ENCODE measurements at places on chromosomes 7 and 10.

DNA sequence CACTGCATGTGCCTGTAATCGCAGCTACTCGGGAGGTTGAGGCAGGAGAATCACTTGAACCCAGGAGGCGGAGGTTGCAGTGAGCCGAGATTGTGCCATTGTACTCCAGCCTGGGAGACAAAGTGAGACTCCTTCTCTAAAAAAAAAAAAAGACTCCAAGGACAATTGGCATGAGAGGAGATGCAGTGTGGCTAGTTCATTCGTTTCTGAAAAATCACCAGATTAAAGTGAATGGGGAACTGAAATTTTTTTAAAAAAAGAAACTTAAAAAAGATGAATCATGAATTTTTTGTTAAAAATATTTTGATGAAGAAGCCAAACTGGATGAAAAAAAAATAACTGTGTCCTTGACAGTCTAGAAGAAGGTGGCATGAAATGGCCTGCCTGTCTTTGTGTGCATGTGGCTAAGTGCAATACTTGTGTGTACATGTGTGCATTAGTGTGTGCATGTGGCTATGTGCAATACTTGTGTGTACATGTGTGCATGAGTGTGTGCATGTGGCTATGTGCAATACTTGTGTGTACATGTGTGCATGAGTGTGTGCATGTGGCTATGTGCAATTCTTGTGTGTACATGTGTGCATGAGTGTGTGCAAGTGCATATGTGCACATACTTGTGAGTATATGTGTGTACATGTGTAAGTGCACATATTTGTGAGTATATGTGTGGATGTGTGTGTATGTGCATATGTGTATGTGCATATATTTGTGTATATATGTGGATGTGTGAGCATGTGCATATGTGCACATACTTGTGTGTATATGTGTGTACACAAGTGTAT lies 391.7 kb upstream of the KLF6 start:
- DNase-seq = no peak

GRCh38 chr10:24974976-24975375 lies 22.6 kb upstream of the PRTFDC1 start:
- no peak for DNase-seq

GRCh38 chr7:39880556-39880955 lies 69.5 kb upstream of the CDK13 start:
- no peak for DNase-seq

DNA sequence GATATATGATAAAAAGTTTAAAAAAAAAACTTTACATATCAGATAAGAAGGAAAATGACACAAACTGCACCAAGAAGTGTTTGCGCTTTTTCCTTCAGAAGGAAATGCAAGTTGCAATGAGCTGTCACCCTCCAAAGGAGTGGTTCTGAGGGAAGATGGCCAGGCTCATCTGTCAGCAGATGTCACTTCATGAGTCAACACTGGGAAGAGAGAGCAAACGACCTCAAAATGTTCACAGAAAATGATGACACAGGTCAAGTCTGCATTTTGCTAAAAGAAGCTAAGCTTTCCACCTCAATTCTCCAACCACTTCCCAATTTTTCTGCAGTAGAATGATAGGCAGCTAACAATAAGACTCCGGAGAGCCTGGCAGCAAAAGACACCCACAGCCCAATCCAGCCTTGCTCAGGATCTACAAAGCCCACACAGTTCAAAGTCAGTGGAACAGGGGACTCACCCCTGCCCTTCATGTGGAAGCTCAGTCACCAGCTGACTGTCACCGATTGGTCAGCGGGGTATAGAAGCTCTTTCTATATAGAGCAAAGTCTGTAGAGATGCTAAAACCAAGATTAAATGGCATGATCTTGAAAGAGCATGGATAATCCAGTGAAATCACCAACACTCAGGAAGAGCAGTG lies 155.1 kb upstream of the NEBL start:
- DNase-seq = no peak

DNA sequence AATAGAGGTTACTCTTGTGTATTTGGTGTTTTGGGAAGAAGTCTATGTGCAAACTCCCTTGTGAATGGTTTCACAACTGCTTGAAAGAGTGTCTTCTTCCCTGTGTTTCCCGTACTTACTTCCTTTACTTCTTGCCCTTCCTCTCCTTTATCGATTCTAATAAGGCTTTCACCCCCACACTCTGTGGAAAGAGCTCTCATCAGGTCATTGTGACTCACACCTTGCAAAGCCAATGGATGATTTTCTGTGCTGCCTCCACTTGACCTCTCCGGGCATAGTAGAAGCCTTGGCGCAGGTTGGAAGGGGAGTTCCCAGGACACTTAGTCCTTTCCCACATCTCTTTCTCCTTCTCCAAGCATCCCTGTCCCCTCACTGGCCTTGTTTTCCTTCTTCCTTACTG lies 6.2 kb upstream of the TSPAN15 start:
- no peak for DNase-seq

DNA sequence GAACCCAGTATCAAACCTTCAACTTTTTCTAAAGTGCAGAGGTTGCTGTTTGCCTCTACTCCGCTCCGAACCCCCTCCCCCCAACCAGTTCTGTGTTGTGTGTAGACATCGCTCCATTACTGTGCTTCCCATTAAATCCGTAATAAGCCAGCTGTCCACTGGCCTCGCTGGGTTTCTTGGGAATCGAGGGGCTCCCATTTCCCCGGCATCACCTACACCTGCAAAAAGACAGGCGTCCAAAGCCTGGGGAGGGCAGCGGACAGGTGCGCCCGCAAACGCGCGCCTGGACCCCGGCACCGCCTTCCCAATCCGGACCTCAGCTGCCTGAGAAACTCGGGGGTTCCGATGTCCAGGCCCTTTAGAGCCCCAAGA lies 631 bp downstream of the RTKN2 start:
- peak; percentile 9 for DNase-seq

- DNase-seq = no peak
Measured at GRCh38 chr10:126425489-126426065, 37.3 kb upstream of the ADAM12 start.

DNA sequence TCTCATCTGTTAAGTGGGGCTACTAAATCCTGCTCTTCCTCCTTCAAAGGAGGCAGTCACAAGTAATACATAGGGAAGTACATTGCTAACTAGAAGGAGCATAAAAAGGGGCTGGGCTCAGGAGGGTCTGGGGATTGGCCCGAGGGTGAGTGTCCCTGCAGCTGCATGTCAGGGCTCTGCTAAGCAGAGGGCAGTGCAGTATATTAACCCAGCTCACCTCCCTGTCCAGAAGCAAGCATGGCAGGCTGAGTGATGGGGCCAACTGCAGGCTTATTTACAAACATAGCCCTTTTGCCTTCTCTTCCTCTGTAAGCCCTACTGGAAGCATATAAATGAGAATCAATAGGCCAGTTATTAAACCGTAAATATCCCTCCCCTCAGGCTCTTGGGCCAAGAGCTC lies 143.2 kb upstream of the PCBD1 start:
- no peak for DNase-seq

GRCh38 chr7:33157781-33158180 lies 28.4 kb downstream of the BBS9 start:
- no peak for DNase-seq

GRCh38 chr10:18261768-18262231 lies 121.6 kb downstream of the CACNB2 start:
- no peak for DNase-seq

GRCh38 chr7:152568972-152569371 lies 107.0 kb downstream of the XRCC2 start:
- DNase-seq = no peak

- no peak for DNase-seq
Measured at GRCh38 chr7:45679516-45679915, 105.3 kb downstream of the ADCY1 start.

DNA sequence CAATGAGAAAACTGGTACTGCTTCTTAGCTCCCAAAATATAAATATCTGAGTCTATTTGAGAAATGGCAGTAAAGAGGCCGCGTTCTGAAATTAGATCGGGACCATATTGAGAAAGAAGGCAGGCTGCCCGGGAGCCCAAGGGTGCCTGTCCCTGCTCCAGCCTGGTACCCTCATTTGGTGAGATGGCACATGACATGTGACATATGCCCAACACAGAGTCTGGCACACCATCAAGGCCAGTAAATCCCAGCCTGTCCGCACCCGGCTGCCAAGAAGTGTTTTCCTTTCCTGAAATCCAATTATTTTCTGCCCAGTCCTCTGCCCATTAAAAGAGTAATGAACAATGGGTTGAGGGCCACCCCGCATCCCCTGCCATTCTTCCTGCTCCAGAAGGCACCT lies 66.4 kb downstream of the CDH23 start:
- no peak for DNase-seq

DNA sequence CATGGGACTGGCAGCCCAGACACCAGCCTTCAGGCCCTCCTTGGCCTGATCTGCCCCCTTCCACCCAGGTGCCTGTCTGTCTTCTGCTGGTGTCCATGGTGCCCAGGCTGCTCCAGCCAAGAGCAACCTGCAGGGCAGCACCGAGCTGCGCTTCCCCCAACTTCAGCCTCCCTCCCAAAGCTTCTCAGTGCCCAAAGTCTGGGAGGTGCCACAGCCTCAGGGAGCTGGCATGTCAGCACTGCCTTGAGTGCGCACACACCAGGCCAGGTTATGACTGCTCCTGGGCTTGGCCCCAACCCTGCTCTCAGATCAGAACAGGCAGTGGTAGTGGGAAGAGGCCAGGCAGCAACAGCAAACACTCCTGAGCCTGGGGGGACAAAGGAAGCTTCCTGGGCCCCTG lies 304.6 kb upstream of the NRG3 start:
- DNase-seq = no peak

DNA sequence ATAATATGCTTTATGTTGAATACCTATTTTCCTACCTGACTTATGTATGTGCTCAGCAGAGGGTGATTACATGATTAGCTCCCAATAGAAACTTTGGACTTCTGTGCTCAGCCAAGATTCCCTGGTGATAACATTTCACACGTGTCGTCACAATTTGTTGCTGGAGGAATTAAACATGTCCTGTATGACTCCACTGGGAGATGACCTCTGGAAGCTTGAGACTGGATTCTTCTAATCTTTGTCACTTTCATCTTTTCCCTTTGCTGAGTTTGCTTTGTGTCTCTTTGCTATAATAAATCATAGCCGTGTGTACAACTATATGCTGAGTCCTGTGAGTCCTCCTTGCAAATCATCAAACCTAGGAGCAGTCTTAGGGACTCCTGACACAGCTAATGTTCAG lies 120.9 kb upstream of the LRRTM3 start:
- no peak for DNase-seq

DNA sequence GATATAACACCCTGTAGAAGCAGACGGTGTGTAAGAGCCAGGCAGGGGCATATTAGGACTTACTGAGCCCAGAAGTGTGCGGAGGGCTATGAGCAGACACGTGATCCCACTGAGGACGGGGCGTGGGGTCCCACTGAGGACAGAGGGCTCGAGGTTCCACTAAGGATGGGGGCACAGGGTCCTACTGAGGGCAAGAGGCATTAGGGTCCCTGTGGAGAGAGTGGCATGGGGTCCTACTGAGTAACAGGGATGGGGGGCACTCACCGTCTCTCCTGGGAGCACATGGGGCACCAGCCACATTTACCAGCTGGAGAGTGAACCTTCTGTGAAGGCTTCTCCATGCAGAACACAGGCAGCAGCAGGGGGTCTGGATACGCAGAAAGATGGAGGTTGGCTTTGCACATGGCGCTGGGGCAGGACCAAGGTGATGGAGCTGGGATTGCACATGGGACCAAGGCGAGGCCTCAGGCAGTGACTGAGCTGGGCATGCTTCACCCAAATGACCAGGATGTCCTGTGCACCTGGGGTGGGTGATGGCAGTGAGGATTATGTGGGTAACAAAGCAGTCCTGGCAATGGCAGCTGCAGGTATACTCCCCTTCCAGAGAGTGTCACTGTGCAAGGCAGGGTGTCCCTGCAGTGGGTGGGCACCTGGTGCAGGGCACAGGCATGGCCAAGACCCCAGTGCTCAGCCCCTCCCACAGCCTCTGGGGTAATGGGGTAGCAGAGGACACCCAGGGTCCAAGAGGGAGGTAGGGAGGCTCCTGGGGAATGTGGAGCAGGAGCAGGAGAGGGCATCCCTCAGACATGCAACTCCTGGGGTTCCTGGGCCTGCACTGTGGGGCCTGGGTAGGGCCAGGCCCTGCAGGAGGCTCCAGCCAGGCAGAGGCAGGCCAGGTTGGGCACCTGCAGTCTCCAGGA lies 278.1 kb downstream of the TCERG1L start:
- no peak for DNase-seq

GRCh38 chr10:68261132-68261856 lies 29.4 kb upstream of the ATOH7 start:
- peak; percentile 26 for DNase-seq

DNA sequence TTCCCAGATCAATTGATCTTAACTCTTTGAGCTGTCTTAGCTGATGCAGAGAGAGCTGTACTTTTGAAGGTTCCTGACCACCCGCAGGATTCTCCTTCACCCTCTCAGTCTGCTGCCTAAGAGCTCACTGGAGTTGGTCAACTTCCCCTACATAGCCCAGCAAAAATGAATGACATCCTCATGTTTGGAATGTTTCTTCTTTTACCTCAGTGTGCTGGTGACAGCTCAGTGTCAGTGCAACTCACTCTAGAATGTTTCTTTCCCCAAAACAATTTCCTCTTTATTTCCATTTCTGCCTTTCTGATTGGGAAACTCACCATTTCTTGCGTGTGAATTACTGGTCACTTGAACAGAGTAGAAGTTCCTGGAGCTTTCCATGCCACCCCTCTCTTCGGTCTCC lies 48.7 kb downstream of the LSMEM1 start:
- DNase-seq = no peak

DNA sequence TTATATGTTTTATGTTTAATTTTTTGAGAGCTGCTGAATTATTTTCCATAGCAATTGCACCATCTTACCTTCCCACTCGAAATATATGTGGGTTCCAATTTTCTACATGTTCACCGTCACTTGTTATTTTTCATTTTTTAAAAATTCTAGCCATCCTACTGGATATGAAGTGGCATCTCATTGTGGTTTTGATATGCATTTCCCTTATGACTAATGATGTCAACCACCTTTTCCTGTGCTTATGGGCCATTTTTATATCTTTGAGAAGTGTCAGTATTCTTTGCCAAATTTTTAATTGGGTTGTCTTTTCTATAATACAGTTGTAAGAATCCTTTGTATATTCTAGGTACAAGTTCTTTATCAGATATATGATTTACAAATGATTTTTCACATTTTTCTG lies 27.8 kb downstream of the NHLRC2 start:
- DNase-seq = no peak

DNA sequence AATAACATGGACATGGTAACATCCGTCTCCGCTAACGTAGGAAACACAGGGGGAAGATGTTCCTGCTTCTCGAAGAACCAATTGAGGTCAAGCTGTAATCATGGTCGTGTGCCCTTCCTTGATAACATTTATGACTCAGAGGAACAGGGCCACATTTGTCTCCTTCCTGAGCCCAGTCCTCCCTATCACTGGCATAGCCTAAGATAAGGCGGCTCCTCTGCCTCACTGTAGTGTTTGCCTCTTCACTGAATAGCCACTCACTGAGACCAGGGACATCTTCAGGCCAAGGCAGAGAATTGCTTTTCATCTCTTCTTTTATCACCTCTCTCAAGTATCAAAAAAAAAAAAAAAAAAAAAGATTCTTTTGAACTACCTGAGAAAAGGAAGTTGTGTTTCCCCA lies 5.4 kb upstream of the GRM8 start:
- DNase-seq = no peak

GRCh38 chr7:51255536-51256208 lies 60.9 kb downstream of the COBL start:
- no peak for DNase-seq

- DNase-seq = no peak
Measured at GRCh38 chr7:33024189-33024757, 38.3 kb downstream of the NT5C3A start.

- no peak for DNase-seq
Measured at GRCh38 chr7:88090671-88091070, 129.2 kb downstream of the SRI start.
